Activated CD8-positive, alpha-beta T cell treated with anti-CD3 and anti-CD28 coated beads for 36 hours (primary cell): ENCODE measurements at places on chromosomes 3 and 15. TPM values are rescaled to one million over a fixed set of nuclear protein-coding genes. Genes with fewer than 3 reads are reported as not detected.
A peak's percentile ranks its signal among the peaks of the same experiment; 100 is the strongest.

DNA sequence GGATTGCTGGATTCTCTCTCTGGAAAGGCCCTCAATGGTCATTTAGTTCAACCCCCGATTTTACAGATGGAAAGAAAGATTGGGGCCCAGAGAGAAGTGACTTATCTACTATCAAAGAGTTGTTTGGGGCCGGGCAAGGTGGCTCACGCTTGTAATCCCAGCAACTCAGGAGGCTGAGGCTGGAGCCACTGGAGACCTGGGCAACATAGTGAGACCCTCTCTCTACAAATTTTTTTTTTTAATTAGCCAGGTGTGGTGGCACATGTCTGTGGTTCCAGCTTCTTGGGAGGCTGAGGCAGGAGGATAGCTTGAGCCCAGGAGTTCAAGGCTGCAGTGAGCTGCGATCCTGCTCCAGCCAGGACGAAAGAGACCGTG lies 5.2 kb upstream of the USP3 start:
- DNase-seq = no peak
- H3K27ac ChIP-seq = no peak overlapping the region
- peaks cover 72% of the 10 kb centered on the region for H3K4me1 ChIP-seq
- H3K27me3 ChIP-seq = no peaks in the 10 kb centered on the region
- no peak overlapping the region for H3K4me3 ChIP-seq
- no peaks in the 10 kb centered on the region for H3K36me3 ChIP-seq

DNA sequence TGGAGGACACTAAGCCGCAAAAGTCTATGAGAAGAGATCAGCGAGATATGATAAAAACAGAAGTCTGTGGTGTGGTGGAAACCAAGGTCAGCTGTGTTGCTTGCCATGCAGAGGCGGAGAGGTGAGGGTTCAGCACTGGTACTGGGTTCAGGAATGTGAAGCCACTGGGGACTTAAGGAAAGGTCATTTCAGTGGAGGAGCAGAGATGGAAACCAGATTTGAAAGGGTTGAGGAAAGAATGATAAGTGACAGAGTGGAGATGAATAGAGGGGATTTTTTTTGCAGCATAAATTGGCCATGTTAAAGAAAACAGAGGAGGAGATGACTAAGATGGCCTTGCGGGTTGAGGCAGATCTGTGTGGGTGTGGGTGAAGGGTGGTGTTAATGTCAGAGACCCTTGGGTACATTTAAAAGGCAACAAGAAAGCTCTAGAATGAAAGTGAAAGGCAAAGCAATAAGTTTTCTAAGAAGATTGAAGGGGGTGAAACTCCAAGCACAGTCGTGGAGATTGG lies 265.5 kb downstream of the ADAMTSL3 start:
- peaks cover 19% of the 10 kb centered on the region for H3K4me1 ChIP-seq
- H3K36me3 ChIP-seq = no peaks in the 10 kb centered on the region
- no peak overlapping the region for H3K4me3 ChIP-seq
- H3K27ac ChIP-seq = peak overlapping the region; percentile 14

GRCh38 chr15:89002281-89002761 lies 85.9 kb upstream of the ABHD2 start:
- no peaks in the 10 kb centered on the region for H3K36me3 ChIP-seq
- H3K4me1 ChIP-seq = peaks cover 4% of the 10 kb centered on the region
- H3K27me3 ChIP-seq = peaks cover 2% of the 10 kb centered on the region
- peak overlapping the region; percentile 14 for H3K27ac ChIP-seq
- no peak overlapping the region for H3K4me3 ChIP-seq
- no peak for DNase-seq

DNA sequence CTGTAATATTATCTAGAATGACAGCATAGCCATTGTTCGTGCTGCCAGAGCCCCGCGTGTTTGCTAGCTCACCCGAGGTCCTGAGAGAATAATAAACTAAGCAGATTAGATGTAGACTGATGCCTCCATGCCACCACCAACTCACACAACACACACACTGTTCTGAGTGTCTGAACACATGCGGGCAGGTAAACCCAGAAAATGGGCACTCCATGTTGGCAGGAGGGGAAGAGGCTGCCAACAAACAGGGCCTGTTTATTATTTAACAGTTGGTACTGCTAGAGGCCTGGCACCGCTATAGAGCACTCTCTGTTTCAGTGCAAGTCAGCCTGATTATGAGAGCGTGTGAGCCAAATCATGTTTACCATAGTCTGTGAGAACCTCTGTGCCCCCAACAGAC lies 299.0 kb downstream of the ZBTB20 start:
- H3K27me3 ChIP-seq = no peaks in the 10 kb centered on the region
- no peak for DNase-seq
- H3K27ac ChIP-seq = no peak overlapping the region
- H3K4me3 ChIP-seq = no peak overlapping the region
- H3K4me1 ChIP-seq = no peaks in the 10 kb centered on the region

GRCh38 chr3:82081351-82081750 lies 319.9 kb upstream of the GBE1 start:
- H3K27me3 ChIP-seq = no peaks in the 10 kb centered on the region
- H3K36me3 ChIP-seq = no peaks in the 10 kb centered on the region
- DNase-seq = no peak
- H3K4me1 ChIP-seq = no peaks in the 10 kb centered on the region
- H3K27ac ChIP-seq = no peak overlapping the region
- no peak overlapping the region for H3K4me3 ChIP-seq

DNA sequence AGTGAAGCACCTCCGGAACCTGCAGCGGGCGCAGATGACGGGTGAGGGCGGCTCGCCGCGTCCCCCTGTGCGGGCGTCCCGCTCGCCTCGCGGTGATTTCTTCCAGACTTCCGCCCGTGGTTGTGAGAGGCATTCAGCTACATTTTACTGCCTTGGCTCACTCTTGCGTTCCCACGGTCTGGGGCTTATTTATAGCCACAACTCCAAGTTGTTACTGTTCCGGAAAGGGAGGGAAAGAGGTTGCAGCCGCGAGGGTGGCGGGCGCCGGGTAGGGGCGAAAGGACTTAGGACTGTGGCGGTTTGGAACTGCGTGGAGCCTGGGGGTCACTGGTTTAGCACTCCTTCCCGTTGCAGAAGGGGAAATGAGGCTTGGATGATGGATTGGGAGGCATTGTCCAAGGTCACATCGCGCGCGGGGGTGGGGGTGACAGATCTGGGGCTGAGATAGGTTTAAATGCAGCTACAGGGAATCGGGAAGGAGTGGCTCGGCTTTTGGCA lies 1.1 kb downstream of the HES1 start:
- H3K27ac ChIP-seq = no peak overlapping the region
- peak; percentile 34 for DNase-seq
- H3K27me3 ChIP-seq = peaks cover 58% of the 10 kb centered on the region

DNA sequence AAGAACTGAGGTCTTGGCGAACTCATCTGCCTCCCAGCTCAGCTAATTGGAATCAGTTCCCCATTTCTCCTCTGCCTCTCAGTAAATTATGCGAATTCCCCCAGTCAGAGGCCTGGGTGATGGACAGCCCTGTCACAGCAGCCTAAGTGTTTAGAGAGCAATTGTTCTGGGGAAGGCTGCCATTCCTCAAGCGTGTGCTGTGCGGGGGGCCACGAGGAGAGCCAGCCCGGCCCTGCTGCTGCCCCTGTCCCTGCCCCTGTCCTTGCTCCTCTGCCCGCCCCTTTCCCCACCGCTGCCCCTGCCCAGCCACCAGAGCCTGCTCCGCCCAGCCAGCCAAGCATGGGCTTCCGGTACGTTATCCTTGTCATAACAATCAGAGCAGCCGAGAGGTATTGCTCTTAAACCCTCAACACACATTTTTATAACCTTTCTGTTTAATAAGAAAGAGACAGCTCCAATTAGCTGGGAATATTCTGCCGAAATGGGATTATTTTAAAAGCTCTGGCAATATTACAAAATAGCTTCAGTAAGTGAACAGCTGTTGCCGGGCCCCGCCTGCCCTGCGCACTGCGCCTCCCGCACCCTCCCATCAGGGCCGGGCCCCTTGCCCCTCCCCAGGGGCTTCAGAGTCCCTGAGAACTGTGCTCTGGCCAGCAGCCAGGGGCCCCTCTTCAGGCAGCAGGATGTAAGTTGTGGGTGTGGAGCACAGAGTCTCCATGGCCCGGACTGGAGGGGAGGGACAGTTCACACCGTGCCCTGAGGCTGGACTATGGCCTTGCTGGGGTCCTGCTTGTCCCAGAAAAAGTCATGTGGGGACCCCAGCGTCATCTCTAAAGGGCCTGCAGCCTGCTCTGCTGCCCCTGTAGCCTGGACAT lies 12.4 kb upstream of the CACNA2D2 start:
- no peak for DNase-seq
- H3K36me3 ChIP-seq = no peaks in the 10 kb centered on the region
- H3K27ac ChIP-seq = no peak overlapping the region
- peaks cover 3% of the 10 kb centered on the region for H3K4me1 ChIP-seq
- H3K27me3 ChIP-seq = no peaks in the 10 kb centered on the region

DNA sequence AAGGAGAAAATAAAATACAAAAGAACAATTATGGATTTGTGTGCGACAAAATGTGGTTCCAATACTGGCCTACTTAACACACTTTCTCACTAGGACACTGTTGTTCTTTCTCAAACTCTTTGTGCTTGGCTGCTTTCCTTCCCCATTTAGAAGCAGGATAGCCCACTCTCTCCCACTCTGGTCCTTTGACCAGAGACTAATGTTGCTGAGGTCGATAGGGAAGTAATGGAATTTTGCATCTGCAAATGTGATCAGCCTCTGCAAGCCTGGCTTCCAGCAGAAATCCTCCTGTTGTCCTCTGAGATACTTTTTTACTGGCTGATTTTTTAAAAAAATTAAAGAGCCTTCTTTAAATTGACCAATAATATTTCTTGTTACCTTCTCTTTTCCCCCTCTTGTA lies 71.0 kb downstream of the PPM1L start:
- no peaks in the 10 kb centered on the region for H3K4me1 ChIP-seq
- no peak overlapping the region for H3K4me3 ChIP-seq
- no peaks in the 10 kb centered on the region for H3K36me3 ChIP-seq
- H3K27ac ChIP-seq = no peak overlapping the region
- no peaks in the 10 kb centered on the region for H3K27me3 ChIP-seq

DNA sequence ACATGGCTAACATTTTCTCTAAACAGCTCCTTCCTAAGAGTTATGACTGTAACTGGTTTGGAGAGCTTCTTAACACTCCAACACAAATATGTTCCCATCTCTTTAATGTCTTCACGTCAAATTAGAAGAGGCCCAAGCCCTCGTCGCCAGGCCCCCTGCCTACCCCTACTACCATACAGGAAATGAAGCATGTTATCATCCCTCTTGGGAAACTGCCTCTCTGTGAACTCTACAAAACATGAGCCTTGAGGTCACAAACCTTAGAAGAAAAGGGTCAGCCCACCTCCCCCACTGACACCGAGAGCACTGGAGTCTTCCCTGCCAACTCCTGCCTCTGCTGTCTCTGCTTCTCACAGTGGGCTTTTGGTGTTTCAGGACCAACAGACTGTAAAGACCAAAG lies 243.1 kb upstream of the STT3B start:
- no peak for DNase-seq
- no peaks in the 10 kb centered on the region for H3K36me3 ChIP-seq
- H3K4me3 ChIP-seq = no peak overlapping the region

- no peak overlapping the region for H3K4me3 ChIP-seq
- H3K27me3 ChIP-seq = no peaks in the 10 kb centered on the region
- peak overlapping the region; percentile 16 for H3K27ac ChIP-seq
- H3K36me3 ChIP-seq = peaks cover 29% of the 10 kb centered on the region
- DNase-seq = no peak
These were observed 5.9 kb downstream of the CMC1 start for GRCh38 chr3:28247286-28247685.

DNA sequence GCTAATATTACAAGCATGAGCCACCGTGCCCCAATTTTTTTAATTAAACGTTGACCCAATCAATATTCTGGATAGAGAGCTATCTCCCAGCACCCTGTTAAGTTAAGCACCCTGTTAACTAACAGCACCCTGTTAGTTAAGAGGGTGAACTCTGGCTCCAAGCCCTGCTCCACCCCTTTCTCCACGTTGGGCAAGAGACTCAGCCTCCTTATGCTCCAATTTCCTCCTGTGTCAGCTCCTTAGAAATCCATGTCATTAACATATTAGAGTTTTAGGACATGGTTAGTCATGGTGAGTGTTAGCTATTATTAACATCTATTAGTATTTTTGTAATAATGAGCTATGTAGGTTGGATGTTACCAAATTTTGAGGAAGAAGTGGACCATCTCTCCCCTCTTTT lies 217.2 kb upstream of the UBE2E1 start:
- no peaks in the 10 kb centered on the region for H3K27me3 ChIP-seq
- H3K27ac ChIP-seq = no peak overlapping the region
- DNase-seq = no peak

- peaks cover 5% of the 10 kb centered on the region for H3K4me1 ChIP-seq
- H3K27ac ChIP-seq = no peak overlapping the region
- H3K27me3 ChIP-seq = no peaks in the 10 kb centered on the region
- DNase-seq = no peak
These were observed 140.2 kb upstream of the RBMS3 start for GRCh38 chr3:29140666-29141065.

- DNase-seq = peak; percentile 94
- H3K27me3 ChIP-seq = no peaks in the 10 kb centered on the region
- peaks cover 21% of the 10 kb centered on the region for H3K4me1 ChIP-seq
- H3K36me3 ChIP-seq = peaks cover 5% of the 10 kb centered on the region
- peak within 1 kb of the TSS; percentile 85 for H3K27ac ChIP-seq
These were observed at the start of gene CAPN7 for GRCh38 chr3:15205934-15206661. CAPN7 (plus strand) TSS chr3:15206246; CDS start chr3:15206496, 250 bp downstream.

GRCh38 chr15:93210995-93211394 lies 122.0 kb upstream of the RGMA start:
- H3K27me3 ChIP-seq = no peaks in the 10 kb centered on the region
- no peaks in the 10 kb centered on the region for H3K36me3 ChIP-seq
- DNase-seq = no peak
- H3K27ac ChIP-seq = no peak overlapping the region
- no peak overlapping the region for H3K4me3 ChIP-seq

GRCh38 chr3:63654211-63654610 lies 1.7 kb downstream of the SNTN start:
- H3K27ac ChIP-seq = no peak overlapping the region
- H3K27me3 ChIP-seq = no peaks in the 10 kb centered on the region
- DNase-seq = no peak
- no peaks in the 10 kb centered on the region for H3K36me3 ChIP-seq

- peaks cover 51% of the 10 kb centered on the region for H3K4me1 ChIP-seq
- no peaks in the 10 kb centered on the region for H3K27me3 ChIP-seq
- H3K4me3 ChIP-seq = no peak overlapping the region
These were observed 2.8 kb downstream of the TAGLN3 start for GRCh38 chr3:112001526-112001925.

The TBCCD1 gene
- 10.8 TPM for total RNA-seq

The ZBBX gene
- not detected for total RNA-seq

The INTS14 gene
- total RNA-seq = 47.4 TPM

The ROPN1 gene
- total RNA-seq = not detected

The KNG1 gene
- not detected for total RNA-seq

The TGM5 gene
- 0.11 TPM for total RNA-seq

The DZIP1L gene
- not detected for total RNA-seq

The CKMT1A gene
- 0.32 TPM for total RNA-seq

The FAM227B gene
- total RNA-seq = 6.1 TPM

The PAK2 gene
- total RNA-seq = 81.2 TPM
